Breast epithelium (tissue), 4 donors: ENCODE measurements at places on chromosomes 7 and 10. TPM values are rescaled to one million over a fixed set of nuclear protein-coding genes. Genes with fewer than 3 reads are reported as not detected.

- H3K27ac ChIP-seq: no peak overlapping the region
- H3K27me3 ChIP-seq: no peaks in the 10 kb centered on the region
- DNase-seq: no peak
- no peak overlapping the region for H3K4me3 ChIP-seq
- no peaks in the 10 kb centered on the region for H3K36me3 ChIP-seq
Observed at GRCh38 chr10:9608602-9609001, 1409.1 kb upstream of the CELF2 start.

DNA sequence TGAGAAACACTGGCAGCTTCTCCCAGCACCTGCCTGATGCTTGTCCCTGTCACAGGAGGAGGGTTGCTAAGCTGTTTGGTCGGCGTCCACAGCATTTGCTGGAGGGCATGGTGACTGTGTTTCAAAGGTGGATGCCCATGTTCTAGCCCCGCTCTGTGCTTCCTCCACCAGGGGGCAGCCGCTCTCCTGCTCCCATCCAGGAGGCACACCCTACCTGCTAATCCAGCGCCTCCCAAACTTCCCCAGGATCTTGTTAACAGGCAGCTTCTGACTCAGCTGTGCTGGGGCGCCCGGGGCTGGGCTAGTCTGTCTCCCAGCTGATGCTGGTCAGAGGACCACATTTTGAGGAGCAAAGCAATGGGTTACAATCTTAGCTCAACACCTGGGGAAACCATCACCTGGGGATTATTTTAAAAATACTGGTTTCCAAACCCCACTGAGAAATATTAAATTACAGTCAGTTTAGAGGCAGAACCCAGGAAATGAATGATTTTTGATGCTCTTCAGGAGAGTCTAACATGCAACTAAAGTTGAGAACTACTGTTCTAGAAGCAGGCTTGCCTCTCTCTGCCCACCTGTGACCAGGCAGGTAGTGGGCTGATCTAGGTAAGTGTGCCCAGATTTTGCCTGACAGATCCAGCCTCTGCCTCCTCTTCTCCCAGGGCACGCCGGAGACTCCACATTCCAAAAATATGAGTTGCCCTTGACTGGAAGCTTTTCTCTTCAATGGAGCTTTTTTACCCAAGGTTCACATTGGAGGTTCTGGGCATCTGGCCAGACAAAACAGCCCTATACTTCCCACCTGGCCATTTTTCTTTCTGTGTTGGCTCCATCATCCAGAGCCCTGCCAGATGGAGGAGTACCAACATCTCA is 92.7 kb upstream of the GPR26 start:
- no peak overlapping the region for H3K4me3 ChIP-seq
- H3K4me1 ChIP-seq: no peaks in the 10 kb centered on the region
- H3K36me3 ChIP-seq: no peaks in the 10 kb centered on the region
- DNase-seq: peak; percentile 21
- H3K27ac ChIP-seq: no peak overlapping the region
- no peaks in the 10 kb centered on the region for H3K27me3 ChIP-seq

The GJC3 gene
- total RNA-seq: 25.6 TPM

The HTR7 gene
- 1.8 TPM for total RNA-seq

DNA sequence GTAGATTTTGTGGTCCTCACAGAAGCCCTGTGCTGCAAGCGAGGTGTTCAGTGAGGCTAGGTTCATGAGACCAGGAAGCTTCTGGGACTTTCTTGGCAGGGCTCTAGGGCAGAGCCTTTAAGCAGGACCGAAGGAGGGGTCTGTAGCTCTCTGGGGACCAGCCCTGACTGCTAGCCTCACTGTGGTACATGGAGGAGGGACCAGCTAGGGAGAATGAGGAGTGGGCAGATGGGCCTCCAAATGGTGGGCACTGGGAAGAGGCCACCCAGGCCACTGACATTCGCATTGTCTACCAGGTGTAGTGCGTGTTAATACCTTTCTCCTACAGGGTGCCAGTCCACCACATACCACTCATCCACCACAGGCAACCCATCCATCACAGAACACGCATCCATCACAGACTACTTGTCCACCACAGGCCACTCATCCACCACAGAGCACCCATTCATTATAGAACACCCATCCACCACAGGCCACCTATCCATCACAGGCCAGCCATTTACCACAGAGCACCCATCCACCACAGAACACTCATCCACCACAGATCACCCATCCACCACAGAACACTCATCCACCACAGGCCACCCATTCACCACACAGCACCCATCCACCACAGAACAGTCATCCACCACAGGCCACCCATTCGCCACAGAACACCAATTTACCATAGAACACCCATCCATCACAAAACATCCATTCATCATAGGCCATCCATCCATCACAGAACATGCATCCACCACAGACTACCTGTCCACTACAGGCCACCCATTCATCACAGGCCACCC is 31.6 kb upstream of the ZNF488 start:
- DNase-seq: no peak
- H3K4me3 ChIP-seq: no peak overlapping the region
- no peak overlapping the region for H3K27ac ChIP-seq
- H3K27me3 ChIP-seq: no peaks in the 10 kb centered on the region

DNA sequence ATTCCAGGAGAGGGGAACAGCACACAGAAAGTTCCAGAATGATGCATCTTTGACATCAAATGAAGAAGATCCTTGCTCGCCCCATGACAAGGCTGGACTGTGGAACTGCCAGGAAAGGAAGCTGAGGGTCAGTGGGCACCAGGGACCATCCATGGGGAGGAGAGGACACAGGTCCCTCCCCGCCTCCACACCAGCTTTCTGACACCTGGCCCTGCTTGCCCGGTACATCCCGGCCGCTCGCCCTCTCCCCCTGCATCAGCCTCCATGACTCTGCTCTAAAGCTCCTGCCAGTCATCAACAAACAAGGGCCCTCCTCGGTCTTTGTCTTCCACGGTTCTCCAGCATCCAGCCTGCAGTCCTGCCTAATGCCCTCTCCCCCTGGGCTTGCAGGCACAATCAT is 222.3 kb downstream of the GRID1 start:
- H3K27me3 ChIP-seq: no peaks in the 10 kb centered on the region
- H3K4me3 ChIP-seq: no peak overlapping the region
- H3K4me1 ChIP-seq: no peaks in the 10 kb centered on the region

DNA sequence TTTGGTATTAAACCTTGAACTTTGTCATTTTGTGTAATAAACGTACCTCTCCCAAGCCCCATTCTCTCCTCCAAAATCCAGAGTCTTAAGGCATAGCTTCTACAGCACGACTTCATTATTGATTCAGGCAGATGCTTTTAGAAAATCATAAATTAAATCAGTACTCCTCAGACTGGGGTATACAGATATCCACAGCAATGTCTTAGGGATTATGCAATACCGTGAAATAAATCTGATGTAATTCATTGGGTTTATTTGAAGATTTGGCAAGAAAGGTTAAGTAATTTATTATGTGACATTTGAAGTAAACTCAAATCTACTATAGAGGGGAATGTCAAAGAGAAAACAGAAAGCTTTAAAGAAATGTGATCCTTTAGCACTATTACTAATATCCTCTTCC is 246.1 kb upstream of the PLXDC2 start:
- no peaks in the 10 kb centered on the region for H3K36me3 ChIP-seq
- no peak for DNase-seq
- no peak overlapping the region for H3K4me3 ChIP-seq
- H3K27me3 ChIP-seq: no peaks in the 10 kb centered on the region
- H3K27ac ChIP-seq: no peak overlapping the region

GRCh38 chr7:55073976-55074528 is 55.2 kb downstream of the EGFR start:
- DNase-seq: no peak
- H3K4me3 ChIP-seq: peak overlapping the region; percentile 10
- H3K36me3 ChIP-seq: no peaks in the 10 kb centered on the region
- H3K27me3 ChIP-seq: no peaks in the 10 kb centered on the region

The TMEM270 gene
- not detected for total RNA-seq

DNA sequence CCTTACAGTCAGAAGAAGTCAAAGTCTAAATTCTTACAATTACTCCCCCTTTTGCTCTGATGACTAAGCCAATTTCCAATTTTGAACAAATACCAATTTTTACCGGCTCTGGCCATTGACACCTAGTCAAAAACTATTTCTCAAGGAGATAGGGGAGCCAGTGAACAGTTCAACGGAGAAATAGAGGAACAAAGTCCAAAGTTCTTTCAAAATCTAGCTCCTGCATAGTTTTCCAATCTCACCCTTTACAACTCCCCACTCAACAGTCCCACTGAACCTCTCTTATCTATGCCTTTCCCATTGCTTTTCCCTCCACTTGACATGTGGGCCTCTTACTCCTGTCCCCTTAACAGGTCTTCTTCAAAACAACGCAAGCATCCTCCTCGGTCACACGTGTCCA is 192.9 kb downstream of the DOCK4 start:
- H3K27ac ChIP-seq: no peak overlapping the region
- no peak overlapping the region for H3K4me3 ChIP-seq
- no peak for DNase-seq
- no peaks in the 10 kb centered on the region for H3K27me3 ChIP-seq

DNA sequence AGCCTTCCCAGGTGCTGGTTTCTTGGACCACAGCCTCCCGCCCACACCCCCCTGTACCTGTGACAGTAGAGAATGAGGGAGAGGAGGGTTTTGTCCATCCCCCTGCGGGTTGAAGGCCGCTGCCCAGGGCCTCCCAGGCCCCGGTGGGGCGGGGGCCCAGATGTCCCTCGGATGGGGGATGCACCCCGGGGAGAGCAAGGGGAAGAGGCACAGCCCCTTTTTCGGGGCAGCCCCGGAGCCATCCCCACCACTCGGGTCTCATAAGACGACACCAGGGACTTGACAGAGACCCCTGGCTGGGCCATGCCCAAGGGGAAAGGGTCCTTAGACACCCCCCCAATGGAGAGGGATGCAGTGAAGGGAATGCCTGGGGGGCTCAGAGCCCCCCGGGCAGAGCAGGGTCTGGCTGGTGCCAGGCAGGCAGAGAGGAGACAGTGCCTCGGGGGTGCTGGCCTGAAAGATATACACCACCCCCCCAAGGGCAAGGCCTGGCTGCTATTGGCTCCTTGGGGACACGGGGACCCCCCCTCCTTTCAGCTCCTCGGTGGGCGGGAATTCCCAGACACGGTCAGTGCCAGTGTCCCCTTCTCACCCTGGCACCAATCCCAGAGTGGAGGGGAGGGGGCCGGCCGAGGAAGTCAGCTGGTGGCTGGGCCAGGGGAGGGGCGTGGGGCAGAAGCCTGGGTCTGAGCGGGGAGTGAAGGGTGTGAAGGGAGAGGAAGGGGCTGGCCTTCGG is 3.7 kb upstream of the SPACDR start:
- no peak for DNase-seq
- peaks cover 18% of the 10 kb centered on the region for H3K4me1 ChIP-seq
- H3K27me3 ChIP-seq: no peaks in the 10 kb centered on the region
- peak overlapping the region; percentile 68 for H3K27ac ChIP-seq
- no peaks in the 10 kb centered on the region for H3K36me3 ChIP-seq

- H3K4me1 ChIP-seq: no peaks in the 10 kb centered on the region
- no peaks in the 10 kb centered on the region for H3K27me3 ChIP-seq
- H3K4me3 ChIP-seq: no peak overlapping the region
- no peak overlapping the region for H3K27ac ChIP-seq
- no peaks in the 10 kb centered on the region for H3K36me3 ChIP-seq
Observed at GRCh38 chr10:97207756-97208346, 22.1 kb upstream of the SLIT1 start.

- H3K27me3 ChIP-seq: no peaks in the 10 kb centered on the region
- no peaks in the 10 kb centered on the region for H3K36me3 ChIP-seq
- H3K4me3 ChIP-seq: no peak overlapping the region
- H3K4me1 ChIP-seq: no peaks in the 10 kb centered on the region
- DNase-seq: no peak
Observed at GRCh38 chr10:120077707-120078492, 185.4 kb downstream of the SEC23IP start.

DNA sequence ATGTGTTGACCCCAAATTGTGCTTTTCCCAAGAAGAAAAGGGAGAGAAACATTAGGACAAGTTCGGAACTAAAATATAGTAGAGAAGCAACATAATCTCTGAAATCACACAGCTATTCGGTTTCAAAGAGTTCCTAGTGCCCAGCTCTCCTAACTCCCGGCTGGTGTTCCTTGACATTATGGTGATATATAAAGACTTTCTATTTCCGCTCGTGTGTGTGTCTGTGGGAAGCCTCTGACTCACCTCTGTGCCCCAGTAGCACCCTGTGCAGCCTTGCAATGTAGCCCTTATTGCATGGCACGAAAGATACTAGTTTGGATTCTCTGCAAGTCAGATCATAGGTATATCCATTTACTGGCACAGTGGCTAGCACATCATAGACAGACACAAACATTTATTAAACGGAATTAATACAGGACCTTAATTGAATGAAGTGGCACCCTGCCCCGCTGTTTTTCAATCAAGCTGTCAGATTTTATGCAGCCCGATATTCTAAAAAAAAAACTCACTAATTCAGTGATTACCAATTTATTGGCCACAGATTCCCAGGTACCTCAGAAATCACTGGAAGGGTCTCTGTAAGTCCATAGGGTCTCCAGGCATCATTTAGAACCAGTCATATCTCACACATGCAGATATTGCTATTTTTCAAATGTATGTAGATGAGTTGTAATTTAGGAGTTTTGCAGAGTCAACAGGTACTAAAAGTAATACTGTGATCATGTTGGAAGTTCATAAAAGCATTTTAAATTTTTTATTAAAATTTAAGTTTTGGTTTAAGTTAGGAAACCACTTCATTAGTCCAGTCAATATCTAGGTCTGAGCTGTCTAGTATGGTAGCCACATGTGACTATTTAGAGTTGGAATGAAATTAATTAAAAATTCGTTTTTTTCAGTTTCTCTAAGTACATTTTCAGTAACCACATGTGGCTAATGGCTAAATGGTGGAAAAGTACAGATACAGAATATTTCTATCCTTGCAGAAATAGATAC is 43.3 kb downstream of the SFTPD start:
- H3K4me3 ChIP-seq: peak overlapping the region; percentile 65
- no peak overlapping the region for H3K27ac ChIP-seq
- DNase-seq: no peak

- no peak overlapping the region for H3K4me3 ChIP-seq
- peak overlapping the region; percentile 64 for H3K27ac ChIP-seq
- H3K36me3 ChIP-seq: no peaks in the 10 kb centered on the region
- peak; percentile 40 for DNase-seq
- no peaks in the 10 kb centered on the region for H3K27me3 ChIP-seq
Observed at GRCh38 chr10:86586516-86586915, 64.9 kb upstream of the WAPL start.

- no peaks in the 10 kb centered on the region for H3K4me1 ChIP-seq
- H3K4me3 ChIP-seq: peak within 1 kb of the TSS; percentile 62
- no peak for DNase-seq
Observed at GRCh38 chr7:35253710-35254495, at the start of gene TBX20. Gene TBX20 (minus strand): TSS chr7:35254100. CDS start chr7:35253620, 480 bp downstream.

DNA sequence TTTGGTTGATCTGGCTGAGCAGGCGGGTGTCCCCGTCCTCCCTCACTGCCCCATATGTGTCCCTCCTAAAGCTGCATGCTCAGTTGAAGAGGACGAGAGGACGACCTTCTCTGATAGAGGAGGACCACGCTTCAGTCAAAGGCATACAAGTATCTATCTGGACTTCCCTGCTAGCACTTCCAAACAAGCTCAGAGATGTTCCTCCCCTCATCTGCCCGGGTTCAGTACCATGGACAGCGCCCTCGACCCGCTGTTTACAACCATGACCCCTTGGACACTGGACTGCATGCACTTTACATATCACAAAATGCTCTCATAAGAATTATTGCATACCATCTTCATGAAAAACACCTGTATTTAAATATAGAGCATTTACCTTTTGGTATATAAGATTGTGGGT is 26.9 kb upstream of the TRIM56 start:
- no peaks in the 10 kb centered on the region for H3K27me3 ChIP-seq
- DNase-seq: peak; percentile 68
- no peak overlapping the region for H3K27ac ChIP-seq
- H3K4me1 ChIP-seq: no peaks in the 10 kb centered on the region

GRCh38 chr7:5455581-5456219 is 32.1 kb upstream of the TNRC18 start:
- no peaks in the 10 kb centered on the region for H3K4me1 ChIP-seq
- no peaks in the 10 kb centered on the region for H3K36me3 ChIP-seq
- DNase-seq: no peak

The ARMH3 gene
- 18.4 TPM for total RNA-seq
